ENCODE measurements at places on chromosomes 2 and 18.

GRCh38 chr18:77100751-77101355, 31.7 kb downstream of the MBP start:
- no peak for DNase-seq

GRCh38 chr2:123566291-123566946, 458.7 kb upstream of the CNTNAP5 start:
- DNase-seq: no peak

GRCh38 chr18:11986061-11986460, 4.8 kb downstream of the IMPA2 start:
- no peak for DNase-seq

GRCh38 chr2:57141269-57141668, 905.3 kb upstream of the VRK2 start:
- DNase-seq: peak; percentile 5

- no peak for DNase-seq
These were observed 1.4 kb downstream of the BOD1L2 start for GRCh38 chr18:57148263-57148662.

GRCh38 chr2:127609818-127610217, 36.1 kb upstream of the GPR17 start:
- DNase-seq: no peak

- DNase-seq: peak; percentile 55
These were observed 24.6 kb upstream of the ATOH8 start for GRCh38 chr2:85728883-85729824.

DNA sequence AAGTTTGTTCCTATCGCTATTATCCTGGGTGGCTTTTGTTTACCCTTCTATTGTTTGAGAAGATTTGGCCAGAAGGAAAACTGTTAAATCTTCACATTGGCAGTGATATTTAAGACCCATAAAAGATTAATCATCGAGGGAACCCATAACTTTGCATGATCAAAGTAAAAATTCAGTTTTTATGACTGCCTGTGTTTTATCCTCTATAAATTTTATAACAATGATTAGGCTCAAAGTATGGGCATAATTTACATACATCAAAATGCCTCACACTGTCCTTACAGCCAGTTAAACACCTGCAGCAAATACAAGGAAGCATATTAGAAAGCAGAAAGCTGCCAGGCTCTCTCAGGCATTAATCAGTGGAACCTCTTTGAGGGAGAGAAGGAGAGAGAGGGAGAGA, 289.1 kb downstream of the ICOS start:
- DNase-seq: no peak

DNA sequence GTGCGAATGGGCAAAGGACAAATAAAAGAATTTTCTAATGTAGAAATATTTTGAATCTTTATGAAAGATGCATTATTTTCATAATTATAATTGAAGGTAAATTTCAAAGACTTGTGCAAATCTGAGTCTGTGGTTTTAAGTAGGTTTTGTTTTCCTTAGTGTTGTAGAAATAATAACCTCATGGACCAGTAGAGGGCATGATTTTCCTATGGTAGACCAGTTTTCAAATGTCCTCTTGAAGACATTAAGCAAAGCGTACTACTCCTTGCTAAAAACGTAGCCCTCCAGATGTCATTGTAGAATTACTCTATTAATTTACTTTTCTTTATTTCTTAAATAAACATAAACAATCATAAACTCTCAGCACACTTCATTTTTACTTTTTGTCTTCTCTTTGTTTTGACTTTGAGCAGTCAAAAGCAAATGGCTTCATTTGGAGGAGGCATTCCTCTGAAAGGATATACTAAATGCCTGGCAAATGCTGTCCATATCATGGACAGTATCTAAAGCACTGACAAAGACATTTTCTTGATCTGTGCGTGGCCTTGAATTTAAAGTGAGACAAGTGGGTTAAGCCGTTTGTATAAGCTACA, 85.8 kb upstream of the FAM237A start:
- DNase-seq: no peak

DNA sequence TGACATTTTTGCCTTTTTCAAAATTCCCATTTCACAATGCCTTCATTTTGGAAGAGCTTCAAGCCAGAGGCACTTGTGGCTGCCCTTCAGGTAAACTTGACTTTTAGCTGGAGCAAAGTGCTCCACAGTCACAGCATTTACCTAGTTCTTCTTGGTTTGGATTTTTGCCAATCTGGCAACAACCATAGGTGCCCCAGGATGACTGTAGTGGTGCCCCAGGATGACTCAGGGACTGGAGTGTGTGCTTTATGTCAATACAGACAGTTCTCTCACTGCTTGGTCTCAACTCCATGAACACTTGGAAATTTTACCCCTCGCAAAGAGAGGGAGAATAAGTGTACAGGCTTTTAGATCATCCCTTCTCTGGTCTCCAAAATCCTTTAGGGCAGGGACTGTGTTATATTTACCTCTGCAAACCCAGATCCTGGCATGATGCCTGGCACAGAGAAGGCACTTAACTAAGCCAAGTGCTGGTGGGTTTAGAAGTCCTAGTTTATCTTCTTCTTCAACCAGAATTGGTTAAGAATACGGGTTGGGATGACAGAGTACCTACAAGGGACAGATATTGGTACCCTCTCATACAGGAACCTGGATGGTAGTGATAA, 15.3 kb upstream of the PTPN4 start:
- DNase-seq: no peak

DNA sequence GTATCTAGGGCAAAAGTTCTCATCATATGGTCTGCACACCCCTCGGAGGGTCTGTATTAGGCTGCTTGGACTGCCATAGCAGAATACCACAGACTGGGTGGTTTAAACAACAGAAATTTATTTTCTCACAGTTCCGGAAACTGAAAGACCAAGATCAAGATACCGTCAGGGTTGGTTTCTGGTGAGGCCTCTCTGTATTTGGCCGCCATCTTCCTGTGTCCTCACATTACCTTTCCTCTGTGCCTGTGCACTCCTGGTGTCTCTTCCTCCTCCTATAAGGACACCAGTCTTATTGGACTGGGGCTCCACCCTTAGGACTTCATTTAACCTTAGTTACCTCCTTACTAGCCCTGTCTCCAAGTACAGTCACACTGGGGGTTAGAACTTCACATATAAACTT, 132.5 kb downstream of the NCOA1 start:
- no peak for DNase-seq

DNA sequence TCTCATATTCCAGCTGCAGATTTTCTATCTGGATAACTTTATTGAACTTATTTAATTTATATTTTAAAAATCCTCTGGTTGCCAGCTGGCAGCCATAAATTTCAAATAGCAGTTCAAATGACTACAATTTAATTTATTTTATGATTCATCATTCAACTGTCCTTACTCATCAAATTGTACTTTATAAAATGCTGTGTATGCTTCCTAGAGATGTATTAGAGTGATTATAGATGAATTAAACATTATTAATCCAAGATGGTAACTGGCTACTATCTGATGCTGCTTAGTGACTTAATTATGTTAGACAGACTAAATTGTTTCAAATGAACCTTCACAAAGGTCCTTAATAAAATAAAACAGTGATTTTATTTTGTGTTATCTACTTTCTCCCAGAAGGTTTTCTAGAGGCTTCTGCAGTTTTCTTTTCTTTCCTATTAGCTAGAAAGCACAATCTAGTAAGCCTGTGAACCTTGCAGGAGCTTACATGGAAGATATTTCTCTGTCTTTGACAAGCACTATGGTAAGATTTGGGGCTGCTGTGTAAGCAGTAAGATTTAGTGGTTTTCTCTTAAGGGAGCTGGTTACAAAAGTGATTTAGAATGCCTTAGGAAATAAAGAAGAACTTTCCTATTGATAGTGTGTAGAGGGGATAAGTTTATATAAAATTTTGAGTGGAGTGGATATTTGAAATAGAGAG, 322.3 kb downstream of the FSIP2 start:
- DNase-seq: no peak

DNA sequence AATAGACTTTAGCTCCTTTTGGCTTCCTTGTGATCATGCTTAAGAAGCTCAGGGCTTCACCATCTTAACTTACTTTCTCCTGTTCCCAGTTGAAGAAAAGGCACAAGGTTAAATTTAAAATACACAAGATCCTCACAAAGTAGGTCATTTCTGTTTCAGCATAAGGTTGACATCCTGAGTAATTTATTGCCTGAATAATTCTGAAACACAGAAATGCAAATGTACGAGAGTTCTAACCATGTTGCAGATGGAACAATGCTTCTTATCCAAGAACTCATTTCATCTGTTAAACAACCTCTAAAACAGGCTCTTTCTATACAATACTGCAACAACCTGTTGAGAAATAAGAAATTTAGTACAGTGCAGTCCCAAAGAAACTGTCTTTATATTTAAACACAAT, 395.2 kb downstream of the BCL11A start:
- DNase-seq: no peak

DNA sequence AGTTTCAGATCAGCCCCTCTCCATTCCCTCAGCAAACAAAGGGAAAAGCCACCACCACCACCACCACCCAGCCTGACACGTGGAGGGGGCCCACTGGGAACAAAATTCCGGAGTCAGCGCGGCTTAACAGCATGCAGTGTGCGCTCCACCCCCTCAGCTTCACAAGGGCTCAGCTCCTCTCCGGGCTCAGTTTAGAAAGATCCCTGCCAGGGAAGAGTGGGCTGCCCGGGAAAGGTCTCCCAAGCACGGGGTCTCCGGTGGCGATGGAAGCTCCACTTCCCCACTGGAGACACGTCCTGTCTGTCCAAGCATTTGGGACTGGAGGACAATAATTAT, 55.7 kb downstream of the SNORC start:
- DNase-seq: no peak

DNA sequence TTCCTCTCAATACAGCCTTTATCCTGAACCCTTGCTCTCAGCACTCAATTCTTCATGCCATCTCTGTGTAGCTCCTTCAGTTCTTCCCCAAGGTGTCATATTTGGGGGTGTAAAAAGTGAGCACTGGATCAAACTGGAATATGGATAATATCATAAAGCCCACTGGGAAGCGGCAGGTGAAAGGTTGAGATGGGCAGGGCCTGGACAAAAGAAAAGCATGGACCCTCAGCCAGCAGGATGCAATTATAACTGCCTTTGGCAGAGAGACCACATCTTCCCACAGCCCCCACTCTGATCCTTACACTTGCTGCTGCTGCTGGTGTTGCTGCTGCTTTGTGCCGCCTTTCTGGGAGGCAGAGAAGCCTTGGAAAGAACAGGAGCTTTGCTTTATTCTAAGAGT, 31.2 kb upstream of the STPG4 start:
- DNase-seq: no peak

DNA sequence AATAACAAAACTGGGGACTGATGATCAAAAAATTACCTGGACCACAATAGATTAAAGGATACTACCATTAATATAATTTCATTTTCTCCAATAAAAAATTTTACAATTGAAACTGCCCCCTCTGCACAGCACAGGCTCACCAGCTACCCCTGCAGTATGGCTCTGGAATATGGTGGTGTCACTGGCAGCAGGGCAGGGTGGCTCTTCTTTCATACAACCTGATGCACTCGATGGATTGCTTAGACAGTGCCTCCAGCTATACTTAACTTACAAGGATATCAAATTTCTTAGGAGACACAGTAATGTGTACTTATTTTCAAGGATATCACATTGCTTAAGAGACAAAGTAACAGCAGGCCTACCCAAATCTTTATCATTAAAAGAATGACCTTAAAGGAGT, 124.0 kb downstream of the PRELID3A start:
- no peak for DNase-seq

GRCh38 chr18:51721996-51722395, 524.5 kb upstream of the MEX3C start:
- DNase-seq: no peak

DNA sequence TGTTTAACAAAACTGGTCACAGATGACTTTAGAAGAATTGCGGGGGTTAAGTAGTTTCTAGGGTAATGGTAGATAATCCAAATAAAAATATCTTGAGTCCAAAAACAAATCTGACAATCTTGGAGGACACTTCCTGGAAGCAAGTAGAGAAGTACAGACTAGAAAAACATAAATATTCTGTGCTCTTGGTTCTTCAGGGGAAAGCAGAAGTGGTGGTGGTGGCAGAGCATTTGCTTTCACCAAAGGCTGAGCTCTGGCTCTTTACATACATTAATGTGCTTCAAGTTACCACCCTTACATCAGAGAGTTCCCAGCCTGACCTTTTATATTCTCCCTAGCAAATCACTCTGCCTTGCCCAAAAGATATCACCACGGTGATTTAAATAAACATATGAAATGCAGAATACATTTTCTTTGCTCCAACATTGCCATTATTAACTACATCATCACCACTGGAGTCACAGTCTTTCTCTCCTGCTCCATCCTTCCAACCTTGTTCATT, 15.3 kb downstream of the PDE11A start:
- DNase-seq: no peak

DNA sequence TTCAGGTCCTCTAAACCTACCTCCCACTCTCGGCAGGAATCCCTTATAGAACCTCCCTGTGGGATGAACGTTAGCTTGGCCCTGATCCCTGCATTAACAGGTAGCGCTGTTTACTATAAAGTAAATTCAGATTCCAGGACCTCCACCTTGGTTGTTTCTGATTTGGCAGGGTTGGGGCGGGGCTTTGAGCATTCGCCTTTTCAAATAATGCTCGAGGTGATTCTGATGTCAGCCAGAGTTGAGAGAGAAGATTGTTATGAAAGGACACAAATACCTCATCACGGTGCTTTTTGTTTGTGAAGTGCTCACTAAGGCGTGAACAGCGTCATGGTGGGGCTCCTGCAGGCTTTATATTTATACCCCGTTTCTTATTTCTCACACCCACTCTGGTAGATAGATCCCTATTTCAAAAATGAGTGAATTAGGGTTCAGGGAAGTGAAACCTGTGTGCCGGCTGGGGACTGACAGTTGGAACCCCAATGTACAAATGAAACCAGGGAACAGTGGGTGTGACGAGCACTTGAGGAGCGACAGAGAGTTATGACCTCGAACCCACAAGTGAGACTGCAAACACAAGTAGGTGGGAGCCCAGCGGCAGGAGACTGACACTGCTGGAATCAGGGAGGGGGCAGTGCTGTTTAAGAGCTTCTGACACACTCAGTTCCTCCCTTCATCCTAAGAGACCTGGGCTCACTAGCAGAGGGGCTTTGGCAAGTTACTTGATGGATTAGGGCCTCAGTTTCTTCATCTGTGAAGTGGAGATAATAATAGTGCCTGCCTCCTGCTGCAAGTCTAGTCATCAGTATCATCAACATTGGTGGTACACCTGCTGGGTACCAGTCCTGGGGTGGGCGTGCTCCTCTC, 14.2 kb upstream of the CXCR4 start:
- DNase-seq: no peak

GRCh38 chr2:223889229-223889628, 51.8 kb upstream of the AP1S3 start:
- no peak for DNase-seq

DNA sequence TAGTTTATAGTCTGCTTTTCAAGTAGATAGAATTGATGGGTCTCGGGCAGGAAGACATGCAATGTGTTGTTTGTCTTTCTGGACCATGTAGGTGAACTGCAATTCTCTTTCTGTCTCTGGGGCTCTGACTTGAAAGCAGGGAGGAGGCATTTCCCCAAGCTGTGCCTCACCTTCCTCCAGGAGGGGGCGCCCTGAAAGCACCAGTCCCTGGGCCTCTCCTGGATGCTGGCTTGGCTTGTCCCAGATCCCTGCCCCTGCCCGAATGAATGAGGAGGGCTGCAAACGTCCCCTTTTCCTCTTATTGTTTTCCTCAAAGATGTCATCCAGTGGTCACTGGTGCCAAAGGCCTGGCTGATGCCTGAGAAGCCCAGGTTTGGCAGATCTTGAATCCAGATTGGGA, 270.6 kb downstream of the CELF4 start:
- no peak for DNase-seq
